Activated T-cell treated with anti-CD3 and anti-CD28 coated beads, Interleukin-2, amount 50 U/mL, for 72 hours (primary cell): ENCODE measurements at places on chromosomes 5 and 9.

GRCh38 chr9:77876091-77876490 is 155.5 kb downstream of the GNAQ start:
- DNase-seq, result no peak

DNA sequence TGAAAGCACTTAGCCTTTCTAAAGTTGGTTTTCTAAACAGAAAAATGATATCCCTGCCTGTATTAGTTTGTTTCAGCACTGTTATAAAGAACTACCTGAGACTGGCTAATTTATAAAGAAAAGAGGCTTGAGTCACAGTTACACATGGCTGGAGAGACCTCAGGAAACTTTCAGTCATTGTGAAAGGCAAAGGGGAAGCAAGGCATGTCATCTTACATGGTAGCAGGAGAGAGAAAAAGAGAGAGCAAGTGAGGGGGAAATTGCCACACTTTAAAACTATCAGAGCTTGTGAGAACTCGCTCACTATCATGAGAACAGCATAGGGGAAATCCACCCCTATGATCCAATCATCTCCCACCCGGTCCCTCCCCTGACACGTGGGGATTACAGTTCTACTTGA is 64.9 kb downstream of the FAM170A start:
- no peak for DNase-seq

GRCh38 chr9:94672811-94673487 is 33.6 kb upstream of the FBP1 start:
- no peak for DNase-seq

DNA sequence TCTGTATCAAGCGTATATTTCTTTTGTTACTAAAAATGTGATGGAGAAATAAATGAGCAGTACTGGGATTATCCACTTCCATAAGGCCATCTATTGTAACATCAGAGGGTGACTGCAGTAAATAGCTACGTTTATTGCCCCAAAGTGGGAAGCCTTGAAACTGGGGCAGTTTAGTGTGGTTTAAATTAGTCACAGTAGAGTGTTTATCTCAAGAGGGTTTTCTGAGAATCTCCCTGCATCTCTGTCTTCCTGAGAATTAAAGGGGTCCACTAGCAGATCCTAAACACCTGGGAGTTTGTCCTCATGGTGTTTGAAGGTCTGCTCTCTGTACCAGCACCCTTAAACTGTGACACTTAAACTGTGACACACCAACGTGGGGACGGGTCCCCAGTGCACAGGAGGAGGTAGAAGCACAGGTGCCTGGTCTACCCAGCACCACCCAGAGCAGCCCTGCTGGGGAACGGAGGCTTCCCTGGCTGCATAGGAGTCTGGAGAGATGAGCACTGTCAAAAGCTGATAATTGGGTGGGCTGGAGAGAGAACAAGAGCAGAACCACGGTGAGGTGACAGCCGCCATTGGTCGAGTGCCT is 25.2 kb downstream of the PRRC2B start:
- DNase-seq, result no peak

DNA sequence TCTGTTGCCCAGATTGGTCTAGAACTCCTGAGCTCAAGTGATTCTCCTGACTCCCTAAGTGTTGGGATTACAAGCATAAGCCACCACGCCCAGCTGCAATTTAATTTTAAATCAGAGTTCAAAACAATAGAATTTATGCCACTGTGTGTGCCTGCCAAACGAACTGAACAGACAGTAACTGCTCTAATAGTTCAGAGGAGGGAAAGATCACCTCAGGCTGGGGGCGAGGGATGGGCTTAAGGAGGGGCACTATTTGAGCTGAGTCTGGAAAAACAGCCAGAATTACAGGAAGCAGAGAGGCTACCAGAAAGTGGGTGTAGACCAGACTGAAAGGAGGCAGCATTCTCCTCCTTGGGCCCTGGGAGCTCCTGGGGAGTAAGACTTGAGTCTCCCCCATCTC is 12.2 kb downstream of the NOL6 start:
- no peak for DNase-seq

GRCh38 chr5:135560858-135561257 is 17.9 kb downstream of the CXCL14 start:
- DNase-seq, result peak; percentile 81

DNA sequence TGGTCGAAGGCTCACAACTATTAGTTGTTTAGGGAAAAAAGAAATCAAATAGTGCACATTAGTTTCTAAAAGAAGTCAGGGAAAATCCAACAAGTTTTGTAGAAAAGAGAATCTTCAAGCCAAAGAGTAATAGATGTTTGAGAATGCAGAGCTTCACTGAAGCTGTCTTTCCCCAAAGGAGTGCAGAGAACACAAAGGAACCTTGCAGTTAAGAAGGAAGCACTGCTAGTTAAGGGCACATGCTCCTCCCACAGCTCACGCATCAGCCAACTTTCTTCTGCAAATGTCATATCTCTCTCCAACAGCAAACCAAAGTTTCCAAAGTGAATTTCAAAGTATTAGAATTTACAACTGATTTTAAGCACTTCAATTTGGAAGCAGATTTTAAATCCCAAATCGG is 116.4 kb upstream of the FST start:
- DNase-seq, result no peak

DNA sequence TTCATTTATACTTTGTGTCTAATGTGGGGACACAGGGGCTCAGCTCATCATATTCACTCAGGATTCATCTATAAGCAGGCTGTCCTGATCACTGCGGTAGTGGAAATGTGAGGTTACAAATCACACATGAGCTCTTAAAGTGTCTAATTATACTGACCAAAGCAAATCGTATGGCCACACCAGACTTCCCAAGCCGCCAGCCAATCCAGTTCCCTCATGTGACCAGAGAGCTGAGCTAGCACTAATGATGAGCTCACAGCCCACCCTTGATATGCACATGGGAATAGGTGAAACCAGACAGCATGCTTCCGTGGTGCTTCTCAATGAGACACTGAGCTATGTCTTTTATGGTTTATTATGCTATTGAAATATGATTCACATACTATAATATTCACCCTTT is 17.6 kb downstream of the ECM2 start:
- no peak for DNase-seq

GRCh38 chr5:149765932-149766331 is 35.8 kb downstream of the PPARGC1B start:
- no peak for DNase-seq

GRCh38 chr5:77936365-77936693 is 160.2 kb upstream of the TBCA start:
- DNase-seq, result no peak

DNA sequence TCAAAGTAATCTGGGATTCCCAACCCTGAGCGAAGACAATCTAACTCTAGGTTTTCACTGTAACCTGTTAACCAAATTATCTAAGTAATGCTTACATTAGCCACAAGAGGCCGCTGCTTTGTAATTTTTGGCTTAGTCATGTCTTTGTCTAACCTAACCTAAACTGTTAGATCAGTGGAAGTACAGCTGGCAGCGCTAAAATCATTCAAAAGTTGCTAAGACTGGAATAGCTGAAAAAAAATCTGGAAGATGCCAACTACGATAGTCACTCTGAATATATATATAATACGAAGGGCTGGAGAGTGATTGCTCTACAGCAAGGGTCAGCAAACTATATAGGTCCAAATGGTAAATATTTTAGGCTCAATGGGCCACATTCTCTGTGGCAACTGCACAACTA is 60.2 kb downstream of the FBXO38 start:
- DNase-seq, result peak; percentile 24

DNA sequence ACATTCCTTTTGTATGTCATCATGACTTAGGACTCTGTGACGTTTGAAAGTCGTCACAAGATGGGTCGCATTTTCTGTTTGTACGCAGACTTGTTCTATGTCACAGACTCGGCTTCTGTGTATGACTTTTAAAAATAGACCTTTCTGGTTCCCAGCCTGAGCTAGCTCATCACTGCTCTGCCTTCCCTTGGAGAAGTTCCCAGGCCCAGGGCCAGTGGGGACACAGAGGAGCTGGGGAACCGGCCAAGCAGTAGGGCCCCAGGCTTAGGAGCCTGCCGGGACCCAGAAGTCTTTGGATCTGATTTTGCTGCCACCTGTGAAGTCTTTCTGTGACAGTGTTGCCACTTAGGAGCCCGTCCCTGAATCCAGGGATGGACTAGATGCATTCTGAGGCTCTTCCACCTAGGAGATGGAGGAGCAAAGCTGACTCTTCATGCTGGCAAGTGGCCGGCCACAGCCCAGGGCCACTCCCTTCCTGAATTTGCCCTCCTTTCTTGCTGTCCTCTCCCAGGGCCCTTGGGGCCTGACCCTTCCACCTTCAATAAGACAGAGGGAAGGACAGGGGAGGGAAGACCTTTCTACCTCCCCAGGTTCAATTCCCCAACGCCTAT is 18.1 kb upstream of the UBE2QL1 start:
- no peak for DNase-seq

GRCh38 chr9:129394886-129395279 is 216.8 kb upstream of the IER5L start:
- no peak for DNase-seq

DNA sequence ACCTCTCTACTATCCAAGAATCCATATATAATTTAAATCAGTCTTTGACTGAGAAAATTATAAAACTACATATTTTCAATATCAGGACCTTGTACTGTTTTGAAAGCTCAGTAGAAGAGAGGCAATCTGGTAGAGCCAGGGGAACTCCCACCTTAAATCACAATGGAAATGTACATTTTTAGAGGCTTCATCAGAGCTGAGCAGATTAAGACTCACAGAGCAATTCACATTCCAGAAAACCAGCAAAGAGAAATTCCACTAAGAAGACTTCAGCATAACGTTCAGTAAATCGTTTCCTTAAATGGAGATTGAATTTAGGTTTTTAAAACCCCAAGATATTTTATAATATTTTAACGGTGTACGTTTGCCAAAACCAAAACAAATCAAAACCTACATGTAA is 227.8 kb upstream of the TRPM3 start:
- no peak for DNase-seq

DNA sequence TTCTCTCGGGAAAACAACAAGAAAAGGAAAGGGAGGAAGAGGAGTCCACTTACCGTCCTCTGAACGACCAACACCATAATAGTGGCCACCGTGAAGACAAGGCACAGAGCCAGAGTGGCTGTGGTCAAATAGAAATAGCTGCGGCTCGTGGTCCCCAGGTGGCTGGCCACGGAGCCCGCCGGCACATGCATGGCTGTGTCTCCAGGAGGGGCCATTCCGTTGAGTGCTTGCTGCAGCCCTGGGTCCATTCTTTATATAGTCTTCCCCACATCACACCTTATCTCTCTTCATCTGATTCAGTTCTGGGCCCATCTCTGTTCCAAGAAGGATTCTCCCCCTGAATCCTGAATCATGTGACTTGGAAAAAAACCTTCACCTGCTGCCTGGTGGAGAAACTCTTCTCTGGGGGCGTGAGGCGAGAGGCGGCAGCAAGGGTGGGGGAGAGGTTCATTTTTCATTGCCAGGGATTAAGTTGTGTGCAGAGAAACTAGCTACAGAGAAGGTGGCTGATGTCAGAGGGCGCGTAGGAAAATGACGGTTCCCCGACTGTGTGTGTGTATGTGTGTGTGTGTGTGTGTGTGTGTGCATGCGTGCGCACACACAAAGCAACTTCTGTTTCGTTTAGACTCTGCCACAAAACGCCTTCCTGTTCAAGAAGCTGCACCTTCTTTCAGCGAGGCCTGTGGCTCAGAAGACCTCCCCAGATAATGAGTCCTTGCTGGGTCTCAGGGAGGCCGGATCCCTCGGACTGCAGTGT is at the start of gene TNFSF8:
TNFSF8 (minus strand) TSS at position 536 of the 757 bp plus-strand sequence; CDS start at position 248, 288 bp downstream.
- peak; percentile 83 for DNase-seq

DNA sequence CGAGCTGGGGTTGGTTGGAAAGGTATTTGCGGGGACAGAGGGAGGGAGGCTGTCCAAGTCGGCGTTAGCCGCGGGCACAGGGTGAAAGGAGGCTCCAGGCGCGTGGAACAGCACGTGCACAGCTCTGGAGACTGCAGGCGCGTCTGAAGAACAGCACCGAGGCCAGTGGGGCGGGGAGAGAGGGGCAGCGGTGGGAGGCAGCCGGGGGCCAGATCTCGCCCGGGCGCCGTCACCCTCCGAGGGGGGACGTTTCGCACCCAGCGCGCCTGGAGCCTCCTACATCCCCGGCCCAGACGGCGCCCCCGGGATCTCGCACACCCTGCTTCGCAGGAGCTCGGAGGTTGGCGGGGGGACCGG is 79.6 kb downstream of the NTNG2 start:
- DNase-seq, result no peak

DNA sequence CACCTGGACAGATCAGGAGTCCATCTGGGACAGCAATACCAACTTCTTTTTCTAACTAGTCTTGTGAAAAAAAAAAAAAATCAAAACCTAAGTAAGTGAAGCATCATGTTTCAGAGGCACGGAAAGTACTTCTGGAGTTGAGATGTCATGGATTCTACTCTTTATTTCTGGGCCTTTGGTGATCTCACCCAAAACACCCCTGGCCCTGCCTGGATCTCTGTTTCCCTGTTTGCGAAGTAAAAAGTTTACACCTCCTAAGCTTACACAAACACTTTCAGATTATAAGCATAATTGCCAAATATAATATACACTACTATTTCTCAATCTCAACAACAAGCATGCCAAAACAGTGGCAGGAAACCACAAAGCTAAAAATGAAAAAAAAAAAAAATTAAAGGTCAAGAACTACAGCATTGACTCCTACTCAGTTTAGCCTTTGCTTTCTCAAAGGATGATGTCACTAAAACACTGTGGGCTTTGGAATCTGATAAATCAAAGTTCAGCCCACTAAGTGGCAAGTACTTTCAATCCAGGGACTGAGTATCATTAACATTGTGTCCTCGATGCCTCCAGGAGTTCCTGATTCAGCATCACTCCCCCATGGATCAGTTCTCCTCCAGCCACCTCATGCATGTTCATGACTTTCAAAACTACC is 291.9 kb downstream of the NFIB start:
- no peak for DNase-seq

DNA sequence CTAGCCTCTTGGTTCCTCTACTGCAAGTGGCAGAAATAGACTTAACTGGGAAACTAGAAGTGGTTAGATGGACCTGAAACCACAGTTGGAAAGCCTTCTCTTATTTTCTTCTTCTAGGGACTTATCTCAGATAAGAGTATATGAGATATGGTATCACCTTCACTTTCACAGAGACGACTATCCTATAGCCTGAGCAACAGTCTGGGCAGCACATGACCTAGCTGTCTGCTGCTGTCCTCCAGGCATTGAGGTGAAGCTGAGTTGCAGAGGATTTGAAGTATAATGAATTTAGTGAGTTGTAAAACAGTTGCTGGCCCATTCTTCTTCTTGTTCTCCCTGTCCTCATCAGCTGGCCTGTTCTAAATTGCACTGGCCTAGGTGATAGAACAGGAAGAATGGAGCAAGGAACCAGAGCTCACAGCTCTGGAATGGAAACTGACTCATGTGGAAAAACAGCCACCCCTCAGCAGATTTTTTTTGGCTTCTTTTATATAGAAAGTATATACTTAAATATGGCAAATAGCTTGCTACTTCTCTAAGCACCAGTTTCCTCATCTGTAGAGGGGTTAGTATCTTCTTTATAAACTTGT is 27.8 kb downstream of the RECK start:
- DNase-seq, result no peak

DNA sequence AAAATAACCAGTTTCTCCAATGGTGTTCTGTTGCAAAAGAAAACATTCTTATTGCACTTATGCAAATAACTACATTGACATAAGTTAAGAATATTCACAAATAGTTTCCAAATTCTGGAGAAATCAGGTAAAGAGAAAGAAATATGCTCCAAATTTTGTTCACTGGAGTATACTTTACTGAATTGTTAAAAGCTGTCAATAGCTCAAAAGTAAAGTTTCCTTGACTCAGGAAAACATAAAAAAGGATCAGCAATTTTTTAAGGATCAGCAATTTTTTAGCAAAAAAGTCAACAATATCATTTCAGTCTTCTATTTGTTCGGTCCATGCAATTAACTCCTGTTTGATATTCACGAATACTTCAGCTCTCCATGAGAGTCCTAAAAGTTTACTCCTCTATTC is 51.6 kb downstream of the ANXA2R start:
- no peak for DNase-seq
